ENCODE measurements at places on chromosomes 7 and 10.

DNA sequence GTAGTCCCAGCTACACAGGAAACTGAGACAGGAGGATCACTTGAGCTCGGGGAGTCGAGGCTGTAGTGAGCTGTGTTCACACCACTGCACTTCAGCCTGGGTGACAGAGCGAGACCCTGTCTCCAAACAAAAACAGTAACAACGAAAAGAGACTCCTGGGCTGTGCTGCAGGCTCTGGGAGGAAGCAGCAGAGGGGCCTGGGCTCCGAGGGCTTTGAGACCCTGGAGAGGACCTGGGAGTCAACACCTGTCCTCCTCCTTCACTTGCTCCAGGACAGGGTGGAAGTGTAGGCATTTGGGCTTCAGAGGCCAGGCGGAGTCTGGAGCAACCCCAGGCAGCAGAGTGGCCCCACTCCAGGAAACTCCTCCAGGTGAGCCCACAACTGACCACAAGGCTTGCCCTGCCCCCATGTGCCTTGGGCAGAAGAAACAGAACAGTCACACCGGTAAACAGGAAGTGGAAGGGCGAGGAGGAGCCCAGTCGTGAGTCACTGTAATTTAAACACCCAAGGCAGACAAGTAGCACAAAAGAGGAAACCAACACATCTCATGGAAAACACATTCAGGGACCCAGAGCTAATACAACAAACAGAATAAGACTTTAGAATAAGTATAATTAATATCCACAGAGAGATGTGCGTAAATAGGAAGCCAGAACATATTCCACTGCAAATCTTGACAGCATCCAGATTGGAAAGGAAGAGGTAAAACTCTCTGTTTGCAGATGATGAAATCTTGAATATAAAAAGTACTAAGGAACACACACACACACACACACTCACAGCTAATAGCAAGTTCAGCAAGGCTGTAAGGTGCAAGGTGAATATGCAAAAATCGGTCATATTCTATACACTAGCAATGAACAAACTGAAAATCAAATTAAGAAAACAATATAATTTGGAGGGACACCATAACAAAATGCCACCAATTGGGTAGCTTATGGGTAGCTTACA lies 20.5 kb upstream of the RASGEF1A start:
- DNase-seq = peak; percentile 77

DNA sequence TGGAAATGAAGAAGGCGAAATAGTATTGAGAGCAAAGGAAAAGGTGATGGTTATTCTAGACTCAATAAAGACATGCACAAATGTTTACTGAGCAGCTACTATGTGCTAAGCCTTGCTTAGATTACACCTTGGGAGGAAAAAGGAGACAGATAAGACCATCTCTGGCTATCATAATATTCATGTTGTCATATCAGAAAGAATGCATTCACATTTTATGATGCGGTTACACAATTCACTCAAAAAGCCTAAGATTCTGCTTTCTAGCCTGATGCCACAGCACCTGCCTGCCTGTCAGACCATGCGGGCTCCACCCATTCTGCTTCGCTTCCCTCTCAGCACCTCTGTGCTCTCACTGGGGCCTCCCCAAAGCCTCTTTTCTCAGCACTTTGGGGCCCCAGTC lies 100.9 kb downstream of the JCAD start:
- no peak for DNase-seq

DNA sequence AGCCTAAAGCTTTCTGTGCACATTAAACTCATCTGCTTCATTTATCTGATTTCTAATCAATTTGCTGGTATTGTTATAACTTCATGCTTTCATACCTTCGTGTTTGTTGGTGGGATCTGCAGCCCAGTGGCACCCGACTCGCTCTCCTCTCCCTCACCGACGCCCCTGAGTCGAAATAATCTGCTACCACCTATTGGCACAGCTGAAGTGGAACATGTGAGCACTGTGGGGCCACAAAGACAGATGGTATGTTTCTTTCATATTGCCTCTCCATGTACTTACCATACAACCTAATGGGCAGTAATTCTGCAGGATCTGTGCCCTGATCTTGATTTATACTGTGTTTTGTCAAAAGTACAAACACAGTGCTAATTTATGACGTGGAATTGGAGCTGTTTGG lies 12.4 kb downstream of the DNAJC9 start:
- DNase-seq = no peak

DNA sequence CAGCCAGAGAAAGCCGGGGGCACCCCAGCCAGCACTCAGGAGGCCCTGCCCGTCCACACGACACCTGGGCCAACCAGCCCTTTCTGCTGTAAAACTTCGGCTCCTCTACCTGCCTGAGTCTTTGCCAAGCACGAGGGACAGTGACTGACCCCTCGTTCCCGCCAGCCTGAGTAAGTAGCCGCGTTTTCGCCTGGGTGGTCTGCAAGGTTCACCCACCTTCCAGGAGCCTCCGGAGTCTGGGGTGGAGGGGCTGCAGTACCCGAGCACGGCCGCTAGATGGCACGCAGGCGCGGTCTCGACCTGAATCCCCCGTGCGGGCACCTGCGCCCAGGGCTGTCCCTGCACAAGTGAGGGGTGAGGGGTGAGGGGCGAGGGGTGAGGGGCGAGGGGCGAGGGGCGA lies 192.7 kb downstream of the PTPRN2 start:
- DNase-seq = no peak

- DNase-seq = no peak
Observed at GRCh38 chr7:37491919-37492694, 43.4 kb upstream of the ELMO1 start.

DNA sequence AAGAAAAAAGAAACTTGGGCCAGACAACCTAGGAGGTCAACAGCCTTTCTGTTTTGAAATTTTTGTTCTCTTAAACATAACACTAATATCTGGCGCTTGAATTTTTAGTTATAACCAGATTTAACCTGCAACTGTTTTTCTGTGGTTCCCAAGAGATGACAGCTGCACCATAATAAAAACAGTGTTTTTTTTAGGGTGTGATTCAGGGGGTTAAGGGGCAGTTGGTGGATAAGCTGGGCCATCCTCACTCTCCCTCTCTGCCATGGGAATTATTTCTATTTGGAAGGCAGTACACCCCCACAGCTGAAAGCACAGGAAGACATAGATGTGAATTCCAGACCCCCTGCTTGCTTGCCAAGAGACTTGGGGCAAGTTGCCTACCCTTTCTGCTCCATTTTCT lies 20.1 kb upstream of the TM9SF3 start:
- no peak for DNase-seq

DNA sequence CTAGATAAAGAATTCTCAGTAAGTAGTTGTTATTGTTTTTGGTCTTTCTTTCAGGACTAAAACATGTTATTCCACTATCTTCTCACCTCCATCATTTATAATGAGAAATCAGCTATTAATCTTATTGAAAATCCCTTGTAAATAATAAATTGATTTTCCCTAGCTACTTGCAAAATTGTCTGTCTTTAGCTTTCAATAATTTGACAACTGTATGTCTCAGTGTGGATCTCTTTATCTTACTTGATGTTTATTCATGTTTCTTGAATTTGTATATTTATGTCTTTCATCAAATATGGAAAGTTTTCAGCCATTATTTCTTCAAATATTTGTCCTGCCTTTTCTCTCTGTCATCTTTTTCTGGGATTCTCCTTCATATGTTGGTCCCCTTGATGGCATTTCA lies 117.1 kb upstream of the ANTXRL start:
- no peak for DNase-seq

GRCh38 chr7:44460325-44460724 lies 30.1 kb downstream of the NUDCD3 start:
- DNase-seq = peak; percentile 78

DNA sequence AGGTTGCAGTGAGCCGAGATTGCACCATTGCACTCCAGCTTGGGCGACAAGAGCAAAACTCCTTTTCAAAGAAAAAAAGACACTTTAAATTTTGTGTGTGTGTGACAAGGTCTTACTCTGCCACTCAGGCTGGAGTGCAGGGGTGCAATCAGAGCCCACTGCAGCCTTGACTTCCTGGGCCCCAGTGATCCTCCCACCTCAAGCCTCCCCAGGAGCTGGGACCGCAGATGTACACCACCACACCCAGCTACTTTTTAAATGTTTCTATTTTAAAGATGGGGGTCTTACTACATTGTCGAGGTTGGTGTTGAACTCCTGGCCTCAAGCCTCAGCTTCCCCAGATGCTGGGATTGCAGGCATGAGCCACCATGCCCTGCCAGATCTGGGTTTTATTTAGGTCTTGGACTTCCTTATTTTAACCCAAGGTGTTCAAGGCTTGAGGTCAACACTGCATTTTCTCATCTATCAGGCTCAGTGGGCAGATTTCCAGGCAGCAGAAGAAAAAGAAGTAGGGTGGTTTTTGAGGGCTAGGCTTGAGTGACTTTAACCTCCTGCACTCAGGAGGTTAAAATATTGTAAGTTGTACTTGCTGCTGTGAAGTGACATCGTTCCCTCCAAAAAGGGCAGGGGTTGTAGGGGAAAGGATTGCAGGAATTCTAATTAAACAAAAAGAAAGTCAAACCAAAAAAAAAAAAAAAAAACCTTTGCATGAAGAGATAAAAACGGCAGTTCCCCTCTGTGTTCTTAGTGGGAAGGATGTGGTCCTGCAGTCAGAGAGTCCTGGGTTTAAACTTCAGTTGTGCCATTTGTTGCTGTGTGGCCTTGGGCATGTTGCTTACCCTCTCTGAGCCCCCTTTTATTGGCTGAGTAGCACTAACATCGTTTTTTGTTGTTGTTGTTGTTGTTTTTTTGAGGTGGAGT lies 71.5 kb downstream of the CARD11 start:
- DNase-seq = no peak

- no peak for DNase-seq
Observed at GRCh38 chr7:92020636-92021035, 80.0 kb downstream of the AKAP9 start.

DNA sequence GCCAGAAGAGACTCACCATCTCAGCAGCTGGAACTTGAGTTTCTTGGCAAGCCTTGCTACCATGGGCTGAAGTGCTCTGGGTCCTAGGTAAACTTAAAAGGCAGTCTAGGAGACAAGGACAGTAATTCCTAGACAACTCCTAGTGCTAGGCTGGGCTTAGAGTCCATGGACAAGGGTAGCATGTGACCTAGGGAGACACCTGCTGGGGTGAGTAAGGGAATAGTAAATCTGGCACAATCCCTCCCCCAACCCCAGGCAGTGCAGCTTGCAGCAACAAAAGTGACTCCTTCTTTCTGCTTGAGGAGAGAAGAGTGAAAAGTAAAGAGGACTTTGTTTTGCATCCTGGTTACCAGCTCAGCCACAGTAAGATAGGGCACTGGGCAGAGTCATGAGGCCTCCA lies 316.5 kb upstream of the IMMP2L start:
- DNase-seq = no peak

GRCh38 chr7:100372256-100372655 lies 1.0 kb upstream of the PILRA start:
- DNase-seq = no peak

- no peak for DNase-seq
Observed at GRCh38 chr10:71230656-71231025, 18.3 kb downstream of the UNC5B start.

DNA sequence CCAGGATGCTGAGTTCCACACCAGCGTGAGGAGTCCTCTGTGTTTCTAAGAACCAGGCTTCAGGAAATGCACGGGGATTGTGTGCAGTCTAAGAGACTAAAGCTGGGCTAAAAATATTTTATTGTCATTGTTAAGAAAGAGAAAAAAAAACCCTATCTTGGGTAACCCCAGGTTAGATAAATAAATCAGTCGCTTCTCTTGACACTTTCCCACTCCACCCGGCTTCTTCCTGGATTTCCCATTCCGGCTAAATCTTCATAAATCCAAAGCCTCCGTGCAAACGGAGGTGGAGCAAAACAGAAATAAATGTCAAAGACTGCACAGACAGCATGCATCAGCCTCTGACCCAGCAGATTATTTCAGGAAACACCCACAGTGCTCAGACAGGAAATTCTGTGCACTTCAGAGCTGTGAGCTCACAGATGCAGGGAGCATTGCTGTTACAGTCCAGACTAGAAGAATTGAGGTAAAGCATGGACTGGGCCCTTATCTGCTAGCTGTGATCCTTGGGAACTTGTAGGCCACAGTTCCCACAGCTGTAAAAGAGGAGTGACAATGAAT lies 44.8 kb upstream of the GRID1 start:
- peak; percentile 41 for DNase-seq

DNA sequence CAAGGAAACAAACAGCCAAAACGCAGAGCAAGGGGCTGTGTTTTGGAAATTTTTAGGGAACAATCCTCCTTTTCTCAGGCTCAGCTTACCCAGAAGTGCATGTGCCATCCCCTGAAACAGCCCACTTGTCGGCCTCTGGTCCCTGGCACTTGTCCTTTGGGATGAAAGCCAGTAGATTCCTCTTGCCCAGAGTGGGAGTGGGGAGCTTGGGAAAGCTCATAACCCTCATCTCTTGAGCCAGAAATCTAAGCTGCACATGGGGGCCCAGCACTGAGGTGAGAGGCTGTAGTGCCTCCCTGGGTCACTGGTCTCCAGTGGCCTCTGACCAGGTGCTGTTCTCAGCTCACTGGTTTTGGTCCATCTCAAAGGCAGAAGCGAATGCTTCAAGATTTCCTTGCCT lies 150.3 kb downstream of the RNF216 start:
- DNase-seq = no peak

- DNase-seq = no peak
Observed at GRCh38 chr7:95471071-95471470, 14.7 kb upstream of the ASB4 start.

DNA sequence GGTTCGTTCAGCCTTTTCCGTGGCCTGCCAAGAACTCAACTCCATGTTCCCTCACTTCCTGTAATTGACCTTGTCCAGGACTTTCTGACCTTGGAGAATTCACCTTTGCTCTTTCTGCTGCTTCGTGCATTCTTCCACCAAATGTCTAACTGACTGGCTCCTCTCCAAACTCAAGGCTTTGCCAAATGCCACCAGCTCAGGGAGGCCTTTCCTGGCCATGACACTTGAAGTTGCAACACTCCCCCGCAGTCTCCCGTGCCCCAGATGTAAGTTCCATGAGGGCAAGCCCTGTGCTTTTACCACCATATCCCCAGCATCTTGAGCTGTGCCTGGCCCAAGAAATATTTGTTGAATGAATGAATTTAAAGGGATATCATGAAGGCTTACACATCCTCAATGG lies 238.4 kb downstream of the ARHGAP21 start:
- DNase-seq = no peak

GRCh38 chr10:22723343-22723779 lies 9.0 kb upstream of the PIP4K2A start:
- DNase-seq = no peak

GRCh38 chr7:14457568-14458453 lies 444.7 kb downstream of the DGKB start:
- peak; percentile 41 for DNase-seq

DNA sequence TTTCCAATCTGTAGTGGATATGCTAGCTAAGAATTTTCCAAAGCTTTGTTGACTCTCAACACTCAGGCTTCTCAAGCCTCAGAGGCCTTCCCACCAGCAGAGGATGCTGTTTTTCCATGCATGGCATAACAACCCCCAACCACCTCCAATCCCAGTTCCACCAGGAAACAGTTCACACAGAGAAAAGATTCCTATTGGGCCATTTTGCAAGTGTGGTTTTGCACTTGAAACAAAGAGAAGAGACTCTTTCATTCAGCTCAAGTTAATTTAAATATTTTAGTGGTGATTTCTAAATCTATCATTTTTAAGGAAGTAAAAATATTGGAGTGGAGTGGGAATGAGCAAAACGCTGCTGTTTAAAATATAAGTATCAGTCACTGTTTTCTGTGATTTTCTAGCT lies 105.6 kb upstream of the COL1A2 start:
- no peak for DNase-seq

GRCh38 chr10:49290131-49290530 lies 8.8 kb upstream of the C10orf71 start:
- no peak for DNase-seq
